ENCODE measurements at places on chromosomes 13 and 19.

DNA sequence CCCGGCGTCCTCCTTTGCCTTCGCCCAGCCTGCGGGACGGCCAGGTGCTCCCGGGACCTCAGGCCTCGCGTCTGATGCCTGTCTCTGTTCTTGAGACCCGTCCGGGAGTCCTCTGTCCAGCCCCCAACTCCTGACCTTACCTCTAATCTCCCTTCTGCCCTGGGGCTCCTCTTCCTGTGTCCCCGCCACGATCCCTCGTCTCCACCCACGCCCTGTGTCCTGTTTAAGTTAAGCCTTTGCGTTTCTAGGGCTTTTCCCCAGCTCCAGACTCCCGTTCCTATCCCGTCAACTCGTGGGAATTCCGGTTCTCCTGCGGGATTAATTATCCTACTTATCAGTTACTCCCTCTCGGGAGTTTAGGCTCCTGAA lies 686 bp downstream of the LENG8 start:
- no peak for DNase-seq

DNA sequence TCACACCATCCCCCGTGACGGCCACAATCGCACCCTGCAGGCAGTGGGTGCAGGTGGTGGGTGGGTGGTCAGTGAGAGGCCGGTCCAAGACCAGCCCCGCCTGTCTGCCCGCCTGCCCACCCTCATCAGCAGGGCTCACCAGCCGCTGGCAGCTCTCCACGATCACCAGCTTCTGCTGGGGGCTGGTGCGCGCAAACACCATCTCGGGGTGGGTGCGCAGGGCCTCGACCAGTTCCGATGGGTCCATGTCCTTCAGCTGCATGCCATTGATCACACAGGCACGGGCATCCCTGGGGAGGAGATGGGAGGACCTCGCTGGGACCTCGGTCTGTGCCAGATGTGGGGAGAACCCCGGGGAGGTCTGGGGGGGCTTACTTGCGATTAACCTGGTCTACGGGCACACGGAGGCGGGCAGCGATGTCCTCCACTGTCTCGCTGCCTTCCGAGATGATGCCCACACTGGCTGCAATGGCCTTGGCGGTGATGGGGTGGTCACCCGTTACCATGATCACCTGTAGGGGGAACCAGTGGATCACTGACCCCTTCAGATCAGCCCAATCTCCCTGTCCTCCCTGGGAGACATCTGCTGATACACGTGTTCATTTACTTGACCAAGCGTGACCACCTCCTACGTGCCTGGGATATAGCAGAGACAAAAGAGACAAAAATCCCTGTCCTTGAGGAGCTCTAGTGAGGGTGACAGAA lies 8.0 kb downstream of the ATP4A start:
- no peak for DNase-seq

DNA sequence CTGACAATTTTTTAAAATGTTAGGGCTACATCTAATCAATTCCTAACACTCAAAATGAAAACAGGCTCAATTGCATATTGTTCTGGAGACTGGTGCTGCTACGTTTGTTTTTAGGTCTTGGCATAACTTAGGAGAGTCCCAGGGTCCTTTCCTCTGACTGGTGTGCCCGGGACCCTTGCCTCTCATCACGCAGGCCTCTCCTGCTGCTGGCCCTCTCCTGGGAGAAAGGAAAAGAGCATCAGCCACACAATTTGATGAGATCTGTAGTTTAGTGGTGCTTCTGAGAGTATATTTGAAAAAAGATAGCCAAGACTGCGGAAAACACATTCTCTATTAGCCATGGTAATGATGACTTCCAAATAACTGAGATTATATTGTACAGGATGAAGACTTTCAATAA lies 380.0 kb downstream of the KLF12 start:
- DNase-seq: no peak

GRCh38 chr19:39709026-39709872 lies 5.0 kb downstream of the LGALS14 start:
- DNase-seq: no peak

DNA sequence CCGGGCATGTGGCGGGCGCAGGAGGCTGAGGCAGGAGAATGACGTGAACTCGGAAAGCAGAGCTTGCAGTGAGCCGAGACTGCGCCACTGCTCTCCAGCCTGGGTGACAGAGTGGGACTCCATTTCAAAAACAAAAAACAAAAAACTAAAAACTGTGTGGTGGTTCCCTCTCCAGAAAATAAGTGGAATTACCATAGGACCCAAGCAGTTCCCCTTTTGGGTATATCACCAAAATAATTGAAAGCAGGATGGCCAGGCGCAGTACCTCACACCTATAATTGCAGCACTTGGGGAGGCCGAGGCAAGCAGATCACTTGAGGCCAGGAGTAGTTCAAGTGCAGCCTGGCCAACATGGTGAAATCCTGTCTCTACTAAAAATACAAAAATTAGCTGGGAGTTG lies 15.7 kb upstream of the LDLR start:
- DNase-seq: no peak

DNA sequence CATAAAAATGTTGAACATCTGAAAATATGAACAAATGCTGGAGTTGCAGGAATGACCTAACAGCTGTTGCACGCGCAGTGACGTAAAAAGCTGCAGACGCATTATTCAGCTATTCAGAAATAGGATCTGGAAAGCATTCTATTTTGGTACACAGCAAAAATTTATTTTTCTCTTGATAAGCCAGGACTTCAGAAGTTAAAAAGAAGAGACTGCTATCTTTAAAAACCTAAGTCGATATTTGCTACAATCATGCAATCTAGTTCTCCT lies 36.9 kb upstream of the STARD13 start:
- no peak for DNase-seq

All from urinary bladder (tissue), 4 donors.